ENCODE measurements at places on chromosomes 11 and 22.

DNA sequence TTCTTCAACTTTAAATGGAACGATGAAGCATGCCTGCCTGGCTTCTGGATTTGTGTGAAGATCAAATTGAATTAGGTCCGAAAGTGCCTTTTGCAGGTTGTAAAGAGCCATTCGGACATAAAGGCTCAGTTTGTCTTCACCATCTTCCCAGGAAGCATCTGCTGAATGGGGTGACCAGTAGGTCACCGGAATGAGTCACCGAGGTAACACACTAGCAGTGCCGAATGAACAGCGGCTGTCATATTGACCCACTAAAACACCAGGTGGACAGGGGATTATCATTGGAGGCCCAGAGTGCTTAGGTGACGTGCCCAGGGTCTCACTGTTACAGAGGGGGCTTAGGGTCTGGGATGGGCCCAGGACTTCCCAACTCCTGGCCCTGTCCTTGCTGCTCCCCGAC is 43.1 kb upstream of the MYH9 start:
- no peak for DNase-seq

DNA sequence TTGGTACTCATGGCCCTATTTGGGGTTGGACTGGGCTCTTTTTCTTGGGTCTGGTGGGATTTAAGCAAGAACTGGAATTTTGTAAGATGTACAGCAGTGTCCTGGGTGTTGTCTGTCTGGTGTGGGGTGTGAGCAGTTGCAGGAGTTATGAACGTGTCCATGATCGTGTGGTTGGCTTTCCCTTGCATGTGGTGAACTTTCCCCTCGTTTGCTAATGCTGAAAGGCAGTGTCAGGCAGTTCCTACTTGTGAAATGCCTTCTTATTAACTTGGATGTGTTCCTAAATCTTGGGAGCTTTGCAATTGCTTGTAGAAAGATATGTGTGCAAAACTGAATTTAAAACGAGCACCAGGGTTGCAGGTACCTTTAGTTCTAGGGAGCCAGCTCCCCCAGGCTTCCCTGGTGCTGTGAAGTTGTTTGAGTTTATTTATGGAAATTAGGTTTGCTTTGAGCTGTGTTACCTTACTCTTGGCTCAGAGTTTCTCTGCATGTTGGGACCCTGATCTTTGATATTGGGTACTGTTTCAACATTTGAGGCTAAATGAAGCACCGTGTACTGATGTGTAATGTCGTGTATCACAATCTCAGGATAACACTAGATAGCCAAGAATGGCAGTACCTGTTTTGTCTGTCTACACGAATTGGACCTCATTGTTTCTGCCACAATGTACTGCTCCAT is 35.8 kb upstream of the HSD17B12 start:
- DNase-seq = no peak

GRCh38 chr11:78251083-78251775 is 62.5 kb downstream of the USP35 start:
- DNase-seq = no peak

- DNase-seq = no peak
Observed at GRCh38 chr11:102488208-102488607, 35.6 kb upstream of the TMEM123 start.

GRCh38 chr22:29301716-29302401 is 4.6 kb upstream of the GAS2L1 start:
- no peak for DNase-seq

DNA sequence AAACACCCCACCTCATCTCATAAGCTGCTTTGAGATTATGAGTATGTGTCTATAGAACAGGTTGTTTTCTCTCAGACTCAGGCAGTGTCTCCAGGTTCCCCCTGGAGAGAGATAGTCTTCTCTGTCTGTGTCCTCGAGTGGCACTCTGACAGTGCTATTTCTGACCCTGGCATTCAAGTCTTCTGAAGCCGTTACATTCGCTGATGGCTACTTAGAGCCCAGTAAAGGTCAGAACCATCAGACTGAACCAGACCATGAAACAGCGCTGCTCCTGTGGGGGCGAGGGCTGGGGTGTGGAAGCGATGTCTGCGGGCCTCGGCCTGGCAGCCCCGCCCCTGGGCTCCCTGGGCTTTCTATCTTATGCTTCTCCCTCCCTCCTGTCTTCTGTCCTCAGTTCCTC is 23.5 kb downstream of the SHISA8 start:
- no peak for DNase-seq

DNA sequence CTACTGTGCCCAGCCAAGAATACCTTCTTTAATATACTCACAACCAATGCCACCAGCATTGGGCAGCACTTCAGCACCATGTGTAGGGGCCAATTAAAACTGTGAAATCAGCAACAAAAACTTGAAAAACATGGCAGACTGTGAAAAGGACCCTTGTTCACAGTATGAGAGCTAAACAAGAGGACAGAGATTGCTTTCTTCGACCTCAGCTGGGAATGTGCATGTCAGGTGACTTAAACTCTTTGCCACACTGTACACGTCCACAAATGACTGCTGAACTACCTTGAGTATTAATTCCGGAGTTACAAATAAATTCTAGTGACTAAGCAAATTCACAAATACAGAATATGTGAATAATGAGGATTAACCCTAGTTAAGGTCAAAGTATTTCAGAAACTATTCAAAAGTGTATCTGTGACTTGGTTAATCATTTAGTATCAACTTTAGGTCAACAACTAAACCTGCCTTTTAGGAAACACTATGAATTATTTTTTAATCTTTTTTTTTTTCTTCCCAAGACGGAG is 33.0 kb downstream of the DDX6 start:
- no peak for DNase-seq

GRCh38 chr11:78228467-78228866 is 39.7 kb downstream of the USP35 start:
- peak; percentile 91 for DNase-seq

- no peak for DNase-seq
Observed at GRCh38 chr11:120398132-120398531, 61.9 kb downstream of the ARHGEF12 start.

DNA sequence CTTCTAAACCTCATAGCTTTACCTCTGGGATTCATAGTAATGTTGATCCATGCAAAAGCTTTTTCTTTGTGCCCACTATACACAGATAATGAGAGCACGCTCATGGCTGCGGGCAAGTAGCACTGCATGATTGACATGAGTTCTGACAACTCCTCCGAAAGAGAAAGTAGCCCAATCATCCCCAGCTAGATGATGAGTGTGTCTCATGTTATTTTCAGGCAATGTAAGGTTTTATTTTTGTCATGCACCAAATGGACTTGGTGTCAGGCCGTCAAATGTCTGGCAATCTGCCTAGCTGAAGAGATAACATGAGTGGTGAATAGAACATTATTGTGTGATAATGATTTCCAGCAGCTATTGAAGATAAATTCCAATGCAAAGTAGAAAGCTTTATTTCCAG is 662.6 kb downstream of the NTM start:
- DNase-seq = no peak

GRCh38 chr11:131688048-131688693 is 317.8 kb downstream of the NTM start:
- peak; percentile 66 for DNase-seq

DNA sequence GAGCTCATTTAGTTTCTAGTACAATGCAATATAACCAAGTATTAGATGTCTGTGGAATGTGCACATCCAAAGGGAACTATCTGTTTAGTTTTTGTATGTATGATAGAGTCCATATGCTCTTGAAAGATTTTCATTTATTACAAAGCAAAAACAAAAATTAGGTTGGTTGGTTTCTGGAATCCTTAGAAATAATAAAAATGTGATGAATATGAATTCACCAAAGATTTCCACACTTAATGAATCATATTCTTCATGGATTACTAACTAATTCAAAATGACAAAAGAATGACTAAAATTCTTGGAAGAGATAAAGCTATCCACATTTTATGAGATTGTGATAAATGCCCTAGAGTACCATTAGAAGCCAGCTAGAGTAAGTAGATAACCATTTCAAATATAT is 261.1 kb downstream of the SBF2 start:
- no peak for DNase-seq

GRCh38 chr11:11178671-11179638 is 174.1 kb downstream of the CSNK2A3 start:
- DNase-seq = no peak

- no peak for DNase-seq
Observed at GRCh38 chr11:66290330-66290621, 1.3 kb upstream of the YIF1A start.

GRCh38 chr11:103898577-103899336 is 137.7 kb upstream of the DDI1 start:
- DNase-seq = no peak

GRCh38 chr11:47442514-47442913 is 6.4 kb downstream of the RAPSN start:
- no peak for DNase-seq

DNA sequence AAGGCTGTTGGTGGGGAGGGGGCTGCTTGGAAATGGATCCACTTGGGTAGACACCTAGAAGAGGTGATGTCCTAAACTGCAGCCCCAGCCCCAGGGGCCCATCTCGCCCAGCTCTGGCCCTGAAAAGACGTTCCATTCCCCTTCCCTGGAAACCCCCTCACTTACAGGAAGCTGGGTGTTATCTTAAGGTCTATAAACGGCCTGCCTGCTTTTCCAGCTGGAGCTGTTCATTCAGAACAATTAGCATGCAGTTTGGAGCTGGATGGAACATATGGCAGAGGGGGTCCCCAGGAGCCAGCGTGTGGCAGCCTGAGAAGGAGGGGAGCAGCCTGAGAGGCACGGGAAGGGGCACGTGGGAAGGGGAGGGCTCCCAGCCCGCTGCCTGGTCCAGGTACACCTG is 139.6 kb downstream of the PKNOX2 start:
- no peak for DNase-seq

DNA sequence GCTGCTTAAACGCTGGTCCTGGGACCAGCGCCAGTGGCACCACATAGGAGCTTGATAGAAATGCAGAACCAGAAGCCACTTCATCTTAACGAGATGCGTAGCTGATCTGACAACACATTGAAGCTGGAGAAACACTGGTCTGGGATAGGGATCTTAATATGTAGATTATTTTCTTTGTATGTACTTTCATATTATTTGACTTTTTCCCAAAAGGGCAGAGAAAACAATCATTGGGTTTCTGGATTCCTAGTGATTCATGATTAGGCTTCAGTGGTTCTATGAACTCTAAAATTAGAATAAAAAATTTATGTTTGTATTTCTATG is 12.3 kb downstream of the MPEG1 start:
- no peak for DNase-seq

GRCh38 chr11:117985953-117986887 is at the start of gene IL10RA:
TSS of gene IL10RA (plus strand) at chr11:117986394. CDS start at chr11:117986468, 74 bp downstream.
- DNase-seq = peak; percentile 80

GRCh38 chr11:93288079-93288478 is 42.5 kb upstream of the DEUP1 start:
- no peak for DNase-seq

GRCh38 chr11:115193914-115194801 is 310.1 kb downstream of the CADM1 start:
- DNase-seq = no peak

- no peak for DNase-seq
Observed at GRCh38 chr11:10107497-10107896, 186.5 kb downstream of the SBF2 start.

Measured in T47D (cell line).